ENCODE measurements at places on chromosomes 6 and 20.

- DNase-seq: no peak
Observed at GRCh38 chr6:155491421-155491820, 35.8 kb upstream of the NOX3 start.

GRCh38 chr6:70045413-70045812 is 179.1 kb downstream of the COL19A1 start:
- DNase-seq: no peak

DNA sequence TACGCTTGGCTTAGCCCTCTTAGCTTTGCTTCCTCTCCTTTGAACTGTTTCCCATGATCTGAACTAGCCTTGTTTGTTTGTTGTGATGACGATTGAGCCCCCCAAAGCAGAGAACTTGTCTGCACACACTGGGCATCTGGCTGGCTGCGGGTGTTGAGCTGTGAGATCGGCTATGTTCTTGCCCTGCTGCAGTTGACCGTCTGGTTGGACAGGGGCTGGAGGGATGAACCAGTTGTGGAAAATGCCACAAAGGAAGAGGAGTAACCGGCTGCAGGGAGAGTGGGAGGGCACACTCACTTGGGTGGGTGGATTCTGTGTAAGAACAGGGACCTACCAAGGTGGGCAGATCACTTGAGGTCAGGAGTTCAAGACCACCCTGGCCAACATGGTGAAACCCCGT is 12.4 kb upstream of the RSPO4 start:
- no peak for DNase-seq

- no peak for DNase-seq
Observed at GRCh38 chr6:98487612-98488011, 346.8 kb upstream of the POU3F2 start.

- no peak for DNase-seq
Observed at GRCh38 chr20:3213226-3213625, 3.9 kb downstream of the ITPA start.

DNA sequence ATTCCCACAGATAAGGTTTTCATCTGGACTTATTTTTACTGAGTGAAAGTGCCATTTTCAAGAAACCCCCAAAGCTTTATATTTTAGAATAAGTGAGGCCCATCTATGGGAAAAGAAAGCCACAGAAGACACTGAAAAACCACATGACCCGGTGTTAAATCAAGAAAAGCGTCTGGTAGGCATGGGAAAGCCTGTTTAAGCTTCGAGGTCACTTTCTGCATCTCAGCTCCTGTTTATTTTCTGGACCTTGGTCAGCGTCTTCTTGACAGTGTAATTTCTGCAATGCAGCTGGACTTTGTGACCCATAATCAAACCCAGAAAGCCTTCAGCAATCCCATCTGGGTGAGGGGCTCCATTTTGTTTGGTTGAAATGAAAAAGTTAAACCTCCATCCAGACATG is 59.6 kb upstream of the NEDD9 start:
- no peak for DNase-seq
